ENCODE measurements at places on chromosomes 7 and 10. TPM values are rescaled to one million over a fixed set of nuclear protein-coding genes. Genes with fewer than 3 reads are reported as not detected.

DNA sequence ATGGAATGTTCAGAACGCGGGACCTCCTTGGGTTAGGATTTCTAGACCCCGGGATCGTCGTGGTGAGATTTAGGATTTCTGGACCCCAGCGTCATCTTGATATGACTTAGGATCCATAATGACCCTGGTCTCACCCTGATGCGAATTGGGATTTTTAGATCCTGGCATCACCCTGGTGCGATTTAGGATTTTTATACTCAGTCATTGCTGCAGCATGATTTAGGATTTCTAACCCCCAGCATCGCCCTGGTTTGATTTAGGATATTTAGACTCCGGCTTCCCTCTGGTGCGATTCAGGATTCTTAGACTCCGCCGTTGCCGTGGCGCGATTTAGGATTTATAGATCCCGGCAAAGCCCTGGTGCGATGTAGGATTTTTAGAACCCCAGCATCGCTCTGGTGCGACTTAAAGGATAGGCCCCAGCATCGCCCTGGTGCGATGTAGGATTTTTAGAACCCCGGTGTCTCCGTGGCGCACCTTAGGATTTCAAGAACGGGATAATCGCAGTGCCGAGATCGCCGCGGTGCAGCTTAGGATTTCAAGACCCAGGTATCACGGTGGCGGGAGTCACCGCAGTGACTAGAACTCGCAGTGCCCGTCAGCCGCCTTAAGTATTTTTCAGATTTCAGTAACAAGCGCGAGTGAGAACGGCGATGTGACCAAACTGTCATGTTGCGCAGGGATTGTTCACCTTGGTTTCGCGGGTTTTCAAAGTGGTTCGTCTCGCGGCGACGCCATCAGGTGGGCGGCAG lies 814 bp downstream of the MEST start:
- DNase-seq = no peak

- DNase-seq = no peak
Measured at GRCh38 chr10:37854626-37855025, 2.8 kb downstream of the ZNF248 start.

- DNase-seq = no peak
Measured at GRCh38 chr10:78659598-78659967, 409.2 kb upstream of the ZMIZ1 start.

The CYP17A1 gene
- polyA plus RNA-seq = 4.6 TPM

The SMNDC1 gene
- 45.7 TPM for polyA plus RNA-seq

The CREB5 gene
- 11.6 TPM for polyA plus RNA-seq

The ARHGAP22 gene
- polyA plus RNA-seq = 1.2 TPM

The LEP gene
- 0.96 TPM for polyA plus RNA-seq

DNA sequence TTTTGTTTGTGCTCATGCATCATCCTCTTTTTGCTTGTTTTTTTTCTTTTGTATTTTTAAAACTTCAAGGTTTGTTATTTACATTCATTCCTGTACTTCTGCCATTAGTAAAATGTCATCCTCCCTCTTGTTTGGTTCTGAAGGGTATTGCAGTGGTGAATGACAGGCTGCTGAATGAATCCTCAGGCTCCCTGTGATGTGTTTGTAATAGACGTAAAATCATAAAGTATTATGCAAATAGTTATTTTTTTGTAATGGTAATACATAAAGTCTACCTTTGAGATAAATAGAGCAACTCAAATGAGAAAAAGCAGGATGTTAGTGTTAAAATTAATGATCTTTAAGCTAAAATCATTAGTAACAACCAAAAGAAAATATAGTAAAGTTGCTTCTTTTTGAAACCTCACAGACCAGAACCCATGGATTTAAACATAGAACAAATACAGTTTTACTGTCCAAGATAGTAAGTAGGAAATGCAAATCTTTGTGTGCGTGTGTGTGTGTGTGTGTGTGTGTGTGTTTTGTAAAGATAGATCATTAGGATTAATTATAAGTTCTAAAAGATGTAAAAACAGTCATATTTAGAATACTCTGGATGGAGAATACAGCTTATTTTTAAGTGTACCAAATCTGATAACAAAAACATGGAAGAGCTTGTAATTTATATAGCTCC lies 4.5 kb downstream of the GLCCI1 start:
- no peak for DNase-seq

DNA sequence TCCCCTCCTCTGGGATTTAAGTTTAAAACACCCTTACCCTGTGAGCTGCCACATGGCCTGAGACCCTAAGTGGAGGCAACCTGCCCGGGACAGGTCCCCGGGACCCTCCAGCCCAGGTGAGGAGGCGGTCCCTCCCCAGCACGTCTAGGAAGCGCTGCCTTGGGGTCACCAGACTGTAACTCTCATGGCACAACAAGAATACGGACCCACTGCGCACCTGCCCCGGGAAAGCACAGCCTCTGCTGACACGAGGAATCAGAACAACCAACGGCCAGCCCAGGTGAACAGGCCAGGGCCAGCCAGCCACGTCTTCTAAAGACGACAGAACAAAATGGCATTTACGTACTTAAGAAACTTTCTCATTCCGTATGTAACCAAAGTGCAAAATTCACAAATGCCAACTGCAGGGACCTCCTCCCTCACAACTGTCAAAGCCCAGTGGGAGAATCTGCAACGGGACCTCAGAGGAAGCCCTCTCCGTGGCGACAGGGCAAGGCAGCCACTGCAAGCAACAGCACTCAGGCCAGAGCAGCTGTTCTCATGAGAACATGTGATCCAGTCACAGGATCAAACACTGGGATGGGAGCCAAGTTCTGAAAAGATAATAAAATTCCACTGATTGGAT lies 208.4 kb downstream of the DIP2C start:
- no peak for DNase-seq

The CALHM1 gene
- polyA plus RNA-seq = 0.14 TPM

DNA sequence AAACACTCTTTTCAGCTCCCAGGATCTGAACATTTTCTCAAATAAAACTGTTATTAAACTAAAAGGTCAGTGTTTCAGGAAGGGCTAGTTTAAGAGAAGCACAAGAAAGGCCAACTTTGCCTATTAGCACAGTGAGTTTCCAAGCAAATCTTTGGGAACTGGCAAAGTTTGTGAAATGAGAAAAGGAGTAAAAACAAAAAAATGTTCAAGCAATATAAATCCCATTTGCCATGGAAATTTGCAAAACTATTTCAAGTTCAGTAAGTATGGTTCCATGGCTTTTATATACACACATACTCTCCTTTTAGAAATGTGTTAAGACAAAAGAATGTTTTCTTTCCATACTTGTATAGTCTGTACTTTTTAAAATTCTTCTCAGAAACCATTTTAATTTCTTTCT lies 51.5 kb downstream of the CHCHD3 start:
- no peak for DNase-seq

DNA sequence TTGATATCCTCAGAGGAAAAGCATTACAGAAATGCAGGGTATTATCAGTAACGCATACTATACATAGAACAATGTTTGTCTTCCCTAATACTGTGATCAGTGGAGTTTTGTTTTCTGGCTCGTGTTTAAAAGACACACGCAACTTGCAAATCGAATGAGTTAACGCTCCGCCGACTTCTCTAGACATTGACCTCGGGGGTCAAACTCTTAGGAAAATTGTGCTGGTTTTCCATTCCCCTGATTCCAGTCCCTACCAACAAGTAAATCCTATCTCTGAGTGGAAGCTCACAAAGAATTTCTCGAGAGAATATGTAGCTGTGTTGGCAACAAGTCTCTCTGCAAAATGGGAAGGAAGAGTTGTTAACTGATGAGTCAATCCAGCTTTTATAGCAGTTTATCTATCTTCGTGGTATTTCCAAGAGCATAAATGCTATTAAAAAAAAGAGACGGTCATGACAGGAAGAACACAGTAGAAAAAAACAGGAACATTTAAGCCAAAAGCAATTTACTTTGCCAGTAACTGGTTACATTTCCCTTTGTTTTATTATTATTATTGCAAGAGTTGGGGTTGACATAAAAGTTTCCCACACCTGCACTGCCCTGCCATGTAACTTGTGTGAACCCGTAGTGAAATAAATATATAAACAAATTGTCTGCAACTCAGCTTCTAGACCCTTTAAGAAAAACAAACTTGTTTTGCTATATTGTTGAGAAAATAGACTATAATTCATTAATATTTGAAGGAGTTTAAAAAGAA lies 144.4 kb downstream of the ARID5B start:
- DNase-seq = no peak

- no peak for DNase-seq
Measured at GRCh38 chr7:133001727-133002126, 80.2 kb downstream of the CHCHD3 start.

DNA sequence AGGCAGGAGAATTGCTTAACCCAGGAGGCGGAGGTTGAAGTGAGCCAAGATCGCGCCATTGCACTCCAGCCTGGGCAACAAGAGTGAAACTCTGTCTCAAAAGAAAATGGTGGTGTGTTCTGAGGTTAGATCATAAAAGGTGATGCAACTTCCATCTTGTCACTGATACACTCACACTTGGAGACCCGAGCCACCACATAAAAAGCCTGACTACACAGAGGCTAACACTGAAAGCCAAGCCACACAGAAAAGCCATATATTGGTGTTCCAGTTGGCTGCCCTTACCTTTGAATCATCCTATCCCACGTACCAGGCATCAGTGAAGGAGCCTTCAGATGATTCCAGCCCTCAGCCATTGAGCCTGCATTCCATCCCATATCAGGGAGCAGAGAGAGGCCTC lies 4.0 kb downstream of the MORN4 start:
- no peak for DNase-seq

GRCh38 chr10:102675666-102676533 lies 31.6 kb downstream of the TRIM8 start:
- DNase-seq = no peak

The CLCN1 gene
- polyA plus RNA-seq = 0.22 TPM

DNA sequence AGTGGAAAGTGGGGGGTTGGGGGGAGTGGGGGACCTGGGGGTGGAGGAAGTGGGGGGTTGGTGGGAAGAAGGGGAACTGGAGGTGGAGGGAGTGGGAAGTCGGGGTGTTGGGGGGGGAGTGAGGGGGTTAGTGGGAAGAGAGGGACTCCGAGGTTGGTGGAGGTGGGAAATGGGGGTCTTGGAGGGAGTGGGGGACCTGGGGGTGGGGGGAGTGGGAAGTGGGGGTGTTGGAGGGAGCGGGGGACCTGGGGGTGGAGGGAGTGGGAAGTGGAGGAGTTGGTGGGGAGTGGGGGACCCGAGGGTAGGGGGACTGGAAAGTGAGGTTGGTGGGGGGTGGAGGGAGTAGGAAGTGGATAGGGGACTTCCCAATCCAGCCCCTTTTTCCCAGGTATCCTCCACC lies 906 bp upstream of the MMD2 start:
- no peak for DNase-seq

DNA sequence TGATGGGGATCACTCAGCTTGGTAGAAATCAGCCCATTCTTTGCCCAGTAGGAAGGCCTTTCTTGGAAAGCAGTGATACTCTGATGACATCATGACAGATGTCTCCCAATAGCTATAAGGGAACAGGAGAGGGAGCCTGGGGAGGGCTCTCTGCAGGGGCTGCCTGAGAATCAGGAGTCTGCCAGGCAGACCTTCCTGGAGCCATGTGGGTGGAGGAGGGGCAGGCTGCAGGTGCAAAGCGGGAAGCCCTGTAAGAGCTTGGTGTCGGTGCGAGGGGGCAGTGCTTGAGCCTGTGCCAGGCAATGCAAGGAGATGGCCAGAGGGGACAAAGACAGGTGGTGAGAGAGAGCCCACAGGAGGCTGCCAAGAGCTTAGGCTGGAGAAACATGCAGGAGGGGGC lies 5.0 kb upstream of the TNS3 start:
- DNase-seq = no peak

The AUTS2 gene
- 86.6 TPM for polyA plus RNA-seq

The NEUROG3 gene
- not detected for polyA plus RNA-seq

- no peak for DNase-seq
Measured at GRCh38 chr7:126398851-126399529, 853.8 kb downstream of the GRM8 start.

GRCh38 chr7:92622685-92623084 lies 32.5 kb upstream of the FAM133B start:
- DNase-seq = no peak

DNA sequence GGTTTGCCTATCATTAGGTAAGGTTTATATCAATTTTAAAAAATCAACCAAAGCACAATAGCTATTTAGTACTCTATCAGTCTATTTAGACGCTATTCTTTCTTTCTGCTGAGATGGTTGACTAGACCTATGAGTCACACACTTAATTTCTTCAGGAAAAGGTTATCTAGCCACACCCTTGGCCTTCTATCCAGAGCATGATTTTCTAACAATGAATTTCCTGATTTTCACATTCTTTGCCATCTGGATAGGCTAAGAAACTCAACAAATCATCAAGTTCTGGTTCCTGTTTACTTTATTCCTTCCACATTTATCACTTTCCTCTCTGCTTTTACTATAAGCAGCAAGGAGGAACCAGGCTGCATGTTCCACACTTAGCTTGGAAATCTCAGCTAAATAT lies 8.1 kb downstream of the PRPS1L1 start:
- DNase-seq = no peak

DNA sequence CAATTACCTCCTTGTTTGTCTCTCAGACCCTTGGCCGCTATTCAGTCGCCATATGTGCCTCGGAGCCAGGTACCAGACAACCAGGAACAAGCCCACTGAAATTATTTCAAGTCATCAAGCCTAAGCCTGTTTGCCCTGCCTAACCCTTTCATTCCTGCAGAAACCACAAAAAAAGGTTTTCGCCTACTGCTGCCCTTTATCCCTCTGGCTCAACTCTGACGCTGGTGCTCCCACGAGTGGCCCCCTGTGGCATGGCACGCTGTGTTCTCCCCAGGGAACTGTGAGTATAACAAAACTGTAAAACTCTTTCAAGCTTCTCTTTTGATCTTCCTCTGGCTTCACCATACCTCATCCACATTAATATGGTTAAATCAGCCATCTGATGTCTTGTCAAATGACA lies 215.7 kb upstream of the CDC14C start:
- no peak for DNase-seq

The HEPACAM2 gene
- polyA plus RNA-seq = 4.5 TPM

DNA sequence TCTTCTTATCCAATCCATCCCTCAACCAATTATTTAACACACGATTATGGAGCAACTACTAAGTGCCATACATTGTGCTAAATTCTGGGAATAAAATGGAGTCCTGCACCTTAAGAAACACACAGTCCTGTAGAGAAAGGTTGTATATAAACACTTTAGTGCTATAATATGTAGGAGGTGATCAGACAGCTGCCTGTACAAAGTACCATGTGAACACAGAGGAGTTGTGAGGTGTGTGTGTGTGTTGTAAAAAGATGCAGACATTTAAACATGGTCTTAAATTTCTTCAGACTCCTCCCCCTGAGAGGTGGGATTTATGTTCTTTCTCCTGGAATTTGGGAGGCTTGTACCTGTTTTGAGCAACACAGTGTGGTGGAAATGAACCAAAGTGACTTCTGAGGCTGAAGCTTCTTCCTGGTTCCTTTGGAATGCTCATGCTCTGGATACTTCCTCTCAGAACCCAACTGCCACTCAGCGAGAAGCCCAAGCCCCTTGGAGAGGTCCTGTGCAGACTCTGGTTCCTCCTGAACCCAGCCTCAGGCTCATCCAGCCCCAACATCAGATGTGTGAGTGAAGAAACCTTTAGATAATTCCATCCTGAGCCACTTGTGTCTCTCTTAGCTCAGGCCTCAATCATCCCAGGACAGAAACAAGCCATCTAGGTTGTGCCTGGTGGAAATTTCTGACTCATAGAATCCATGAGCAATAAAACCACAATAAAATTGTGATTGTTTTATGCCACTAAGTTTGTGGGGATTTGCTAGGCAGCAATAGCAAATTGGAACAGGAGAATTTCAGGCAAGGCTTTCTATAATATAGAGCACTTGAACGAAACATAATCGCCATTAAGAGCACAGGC lies 161.2 kb upstream of the FAM3C start:
- DNase-seq = no peak

The TMEM236 gene
- polyA plus RNA-seq = 0.43 TPM

GRCh38 chr7:37234334-37234733 lies 214.3 kb downstream of the ELMO1 start:
- no peak for DNase-seq

Measured in renal pelvis (tissue), 12 donors.